Right ventricle myocardium inferior (tissue), 1 donor: ENCODE measurements at places on chromosomes 2 and 18.

DNA sequence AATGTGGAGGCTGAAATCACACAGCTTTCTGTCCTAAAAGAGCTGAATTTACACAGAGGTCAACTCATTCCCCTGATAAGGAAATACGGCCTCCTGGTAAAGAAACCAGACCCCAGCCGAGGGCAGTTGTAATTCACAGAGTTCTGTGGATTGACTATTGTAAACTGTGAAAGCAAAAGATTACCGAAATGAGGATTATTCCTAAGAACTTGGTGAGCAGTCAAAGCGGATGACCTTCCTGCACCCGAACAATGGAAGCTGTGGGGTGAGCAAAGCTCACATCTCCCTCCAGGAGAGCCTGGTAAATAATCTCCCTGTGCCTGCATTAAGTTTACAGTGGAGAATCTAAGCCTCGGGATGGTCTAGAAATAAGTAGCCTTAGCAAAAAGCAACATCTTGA lies 138.2 kb upstream of the PXDN start:
- no peak for DNase-seq

DNA sequence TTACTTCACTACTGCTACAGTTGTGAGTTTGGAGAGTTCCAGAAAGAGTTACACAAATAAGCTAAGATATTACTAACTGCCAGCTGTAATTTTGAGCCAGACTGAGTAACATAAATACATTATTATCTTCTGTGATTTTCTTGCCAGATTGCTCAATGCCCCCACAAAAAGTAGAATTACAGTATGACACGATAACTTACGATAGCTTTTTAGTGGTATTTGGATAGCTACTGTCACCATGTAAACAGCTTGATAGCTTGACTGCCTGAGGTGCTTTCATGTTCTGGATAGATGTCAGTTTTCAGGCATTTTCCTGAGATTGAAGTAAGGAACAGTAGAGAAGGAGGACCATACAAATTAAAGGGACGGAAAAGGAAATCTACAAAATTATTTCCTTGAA lies 533.3 kb downstream of the SOCS6 start:
- no peak for DNase-seq

- no peak for DNase-seq
Observed at GRCh38 chr2:230356084-230356483, 29.1 kb downstream of the SP140L start.

DNA sequence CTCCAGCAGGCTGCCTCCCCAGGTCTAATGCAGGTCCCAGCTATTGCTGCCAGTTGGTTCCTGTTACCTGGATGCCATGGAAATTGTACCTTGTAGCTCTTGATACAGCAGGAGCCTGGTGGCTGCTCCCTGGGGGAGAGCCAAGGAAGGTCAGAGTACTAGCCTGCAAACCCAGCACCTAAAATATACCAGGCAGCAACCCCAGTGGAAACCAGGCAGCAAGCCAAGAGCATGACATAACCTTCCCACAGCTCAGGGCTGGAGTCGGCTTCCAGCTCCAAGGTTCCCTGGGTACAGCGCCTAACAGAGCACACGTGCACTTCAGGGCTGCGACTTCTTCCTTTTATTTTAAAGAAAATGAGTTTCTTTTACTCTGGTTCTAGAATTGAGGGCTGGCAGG lies 30.3 kb downstream of the TNP1 start:
- peak; percentile 88 for DNase-seq

DNA sequence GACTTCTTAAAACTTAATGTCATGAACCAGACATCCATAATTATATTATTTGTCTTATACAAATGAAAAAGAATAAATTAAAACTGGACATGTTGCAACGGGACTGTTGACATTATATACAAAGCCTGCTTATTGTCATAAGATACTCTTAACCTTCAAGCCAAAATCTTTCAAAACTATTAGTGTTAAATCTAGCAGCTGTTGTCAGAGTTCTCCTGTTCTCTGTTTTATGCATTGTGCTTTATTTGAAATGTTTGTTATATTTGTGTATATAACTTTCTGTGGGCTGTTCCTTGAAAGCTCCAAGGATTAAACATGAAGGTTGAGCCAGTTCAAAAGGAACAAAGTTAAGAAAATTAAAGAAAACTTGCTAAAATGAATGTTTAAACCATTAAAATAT lies 335.5 kb upstream of the NT5C1B start:
- DNase-seq = no peak

GRCh38 chr2:24491542-24492420 lies 727 bp downstream of the NCOA1 start:
- DNase-seq = peak; percentile 84

DNA sequence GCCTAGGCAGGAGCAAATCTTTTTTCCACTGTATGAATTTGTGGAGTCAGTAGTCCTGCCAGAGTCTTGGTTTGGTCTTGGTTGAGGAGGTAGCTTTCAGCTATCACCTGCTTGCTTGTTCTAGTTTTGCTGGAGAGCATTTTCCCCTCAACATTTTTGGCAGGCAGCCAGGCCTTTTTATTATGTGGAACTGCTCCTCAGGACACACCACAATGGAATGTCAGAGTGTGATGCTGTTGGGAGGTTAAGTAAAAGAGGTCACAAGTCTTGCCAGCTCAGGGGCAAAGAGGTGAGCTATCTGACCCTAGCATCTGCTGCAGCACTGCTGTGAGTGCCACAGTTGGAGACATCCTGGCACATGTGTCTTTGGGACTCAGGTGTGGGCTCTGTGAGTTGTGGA lies 258.0 kb downstream of the CNTNAP5 start:
- DNase-seq = no peak

GRCh38 chr2:159152128-159152778 lies 134.2 kb downstream of the WDSUB1 start:
- DNase-seq = no peak

DNA sequence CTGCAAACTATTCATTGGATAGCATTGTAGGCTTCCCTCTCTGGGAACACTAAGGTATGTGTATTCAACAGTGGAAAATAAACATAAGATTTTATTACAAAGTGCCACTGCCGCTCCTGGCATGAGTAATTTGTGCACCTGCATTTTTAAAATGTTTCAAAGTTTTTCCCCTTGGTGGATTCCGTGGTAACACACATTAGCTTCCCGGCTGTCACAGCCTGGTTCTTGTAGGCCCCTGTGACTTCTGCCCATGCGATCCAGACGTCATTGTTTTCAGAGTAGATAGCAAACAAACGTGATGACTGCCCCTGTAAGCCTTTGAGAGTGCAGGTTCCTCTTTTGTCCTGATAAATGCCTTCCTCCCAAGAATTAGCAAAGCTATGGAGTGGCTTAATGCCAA lies 421.0 kb downstream of the ZNF521 start:
- DNase-seq = no peak

- no peak for DNase-seq
Observed at GRCh38 chr2:121605820-121606733, 43.2 kb downstream of the CLASP1 start.

DNA sequence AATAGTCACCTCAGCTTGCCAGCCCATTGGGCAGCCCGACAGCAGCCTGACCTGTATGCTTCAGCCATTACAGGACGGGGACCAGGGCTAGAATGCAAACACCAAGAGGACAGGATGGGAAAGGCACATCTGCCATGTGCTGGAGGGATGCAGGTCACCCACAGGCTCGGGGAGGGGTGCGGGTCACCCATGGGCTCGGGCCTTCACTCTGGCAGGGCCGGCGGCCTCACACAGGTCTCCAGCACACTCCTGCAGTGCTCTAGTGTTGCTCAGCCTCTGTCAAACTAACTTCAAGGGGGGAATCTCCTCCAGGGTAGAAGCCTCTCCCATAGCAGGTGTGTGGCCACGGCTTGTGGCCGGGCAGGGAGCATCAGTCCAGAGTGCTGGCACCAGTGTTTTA lies 222.5 kb downstream of the SEPTIN10 start:
- DNase-seq = peak; percentile 47

GRCh38 chr2:402721-403120 lies 114.8 kb upstream of the ALKAL2 start:
- no peak for DNase-seq

GRCh38 chr2:239225871-239226561 lies 174.8 kb downstream of the HDAC4 start:
- no peak for DNase-seq

DNA sequence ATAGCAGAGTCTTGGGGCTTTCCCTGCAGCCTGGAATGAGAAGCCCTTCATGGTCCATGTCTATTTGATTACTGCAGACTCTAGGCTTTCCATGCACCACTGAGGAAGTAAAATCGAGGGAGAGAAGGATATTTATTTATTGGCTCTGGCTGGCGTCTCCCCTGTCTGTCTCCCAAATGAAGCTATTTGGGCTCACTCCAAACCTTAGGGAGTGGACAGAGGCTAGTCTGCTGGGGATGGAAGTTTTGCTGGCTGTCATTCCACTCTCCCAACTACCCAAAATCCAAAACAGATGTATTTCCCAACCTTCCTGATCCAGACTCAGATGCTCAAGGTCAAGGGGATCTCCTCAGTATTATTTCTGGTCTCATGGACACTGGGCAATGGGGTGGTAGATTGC lies 33.7 kb downstream of the TMEM17 start:
- no peak for DNase-seq

GRCh38 chr2:219448776-219449341 lies 14.2 kb downstream of the SPEG start:
- DNase-seq = no peak

GRCh38 chr2:84546551-84546950 lies 30.3 kb downstream of the DNAH6 start:
- DNase-seq = no peak

DNA sequence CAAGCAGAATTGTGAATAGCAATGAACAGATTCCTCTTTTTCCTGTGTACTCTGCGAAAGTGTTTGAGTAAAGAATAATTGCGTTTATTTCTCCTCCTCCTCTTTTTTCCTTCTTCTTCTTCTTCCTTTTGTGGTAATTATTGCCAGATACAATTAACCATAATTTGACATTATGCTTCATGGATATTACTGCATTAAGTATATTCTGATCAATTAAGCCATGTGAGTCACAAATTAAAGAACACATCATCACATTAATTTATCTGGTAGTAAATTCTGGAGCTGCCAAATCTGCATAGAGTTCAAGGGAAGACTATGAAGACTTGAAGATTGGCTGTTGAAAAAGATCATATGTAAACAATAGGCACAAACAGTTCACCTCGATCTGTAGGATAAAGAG lies 72.9 kb upstream of the TFPI start:
- DNase-seq = no peak

- DNase-seq = peak; percentile 65
Observed at GRCh38 chr2:127051116-127052056, 55.6 kb downstream of the BIN1 start.
